ENCODE measurements at places on chromosomes 12 and 14.

- DNase-seq: no peak
Measured at GRCh38 chr12:112677050-112677765, 114.3 kb upstream of the RPH3A start.

DNA sequence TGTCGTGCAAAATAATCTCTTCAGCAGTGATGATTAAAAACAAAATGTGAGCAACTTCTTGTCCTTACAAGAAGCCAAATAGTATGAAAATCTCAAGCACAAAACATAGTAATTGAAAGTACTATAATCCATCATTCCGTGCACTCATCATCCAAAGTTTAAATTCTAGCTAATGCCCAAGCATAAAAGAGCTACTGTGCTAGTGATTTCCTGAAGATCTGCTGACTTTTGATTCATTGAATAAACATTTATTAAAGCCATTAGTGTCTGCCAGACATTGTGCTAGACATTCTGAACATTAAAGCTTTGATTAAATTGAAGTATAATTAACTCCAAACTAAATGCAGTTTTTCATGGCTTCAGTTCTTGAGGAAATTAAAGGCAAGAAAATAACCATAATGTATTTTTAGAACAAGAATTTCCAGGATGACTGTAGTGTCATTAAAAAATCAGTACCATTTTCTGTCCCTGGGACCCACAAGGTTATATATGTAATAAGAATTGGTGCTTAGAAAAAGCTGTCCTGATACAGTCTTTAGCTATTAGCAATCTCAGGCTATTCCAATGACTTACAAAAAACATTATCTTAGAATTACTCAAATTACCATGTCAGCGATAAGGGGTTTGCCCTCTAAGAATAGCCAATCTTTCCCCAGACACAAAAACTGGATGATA, 71.7 kb downstream of the CMAS start:
- DNase-seq: no peak

- no peak for DNase-seq
Measured at GRCh38 chr14:99675951-99676350, 8.1 kb upstream of the CYP46A1 start.

GRCh38 chr14:89899917-89900663, 54.4 kb downstream of the EFCAB11 start:
- peak; percentile 2 for DNase-seq

DNA sequence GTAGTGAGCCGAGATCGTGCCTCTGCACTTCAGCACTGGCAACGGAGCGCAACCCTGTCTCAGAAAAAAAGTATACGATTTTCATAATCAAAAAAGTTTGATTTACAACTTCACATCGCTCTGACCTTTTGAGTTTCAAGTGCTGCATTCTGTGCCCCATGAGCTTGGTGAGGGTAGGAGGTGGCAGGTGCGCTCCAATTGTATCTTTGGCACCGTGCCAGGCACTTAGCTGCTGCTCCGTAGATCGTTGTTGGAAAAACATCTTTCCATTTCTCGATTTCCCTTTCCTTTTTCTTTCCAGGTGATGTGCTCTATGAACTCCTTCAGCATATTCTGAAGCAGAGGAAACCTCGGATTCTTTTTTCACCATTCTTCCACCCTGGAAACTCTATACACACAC, 203.7 kb downstream of the ETV6 start:
- DNase-seq: no peak

- no peak for DNase-seq
Measured at GRCh38 chr12:116700066-116700465, 37.8 kb downstream of the SPRING1 start.
